Brain pericyte (primary cell): ENCODE measurements at places on chromosomes 4 and X.

DNA sequence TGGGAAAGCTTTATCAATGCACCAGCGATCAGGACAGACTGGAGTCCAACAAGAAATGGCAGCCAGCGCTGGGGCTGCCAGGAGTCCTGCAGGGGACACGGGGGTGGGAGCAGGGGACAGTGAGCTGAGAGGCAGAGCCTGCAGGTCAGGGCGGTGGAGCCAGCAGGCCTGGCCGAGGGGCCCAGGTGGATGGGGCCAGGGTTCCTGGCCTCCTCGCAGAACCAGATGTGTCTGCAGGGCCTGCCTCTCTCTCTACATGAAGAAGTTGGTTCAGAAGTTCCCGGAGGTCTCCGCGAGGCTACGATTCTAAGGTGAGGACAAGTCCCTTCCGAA is 63.6 kb downstream of the CPZ start:
- DNase-seq: no peak

- DNase-seq: no peak
Measured at GRCh38 chr4:75321484-75321883, 192.7 kb downstream of the RCHY1 start.

GRCh38 chr4:53361451-53361850 is 4.4 kb downstream of the SCFD2 start:
- DNase-seq: no peak

GRCh38 chr4:84968925-84969324 is 2.4 kb upstream of the WDFY3 start:
- DNase-seq: no peak

DNA sequence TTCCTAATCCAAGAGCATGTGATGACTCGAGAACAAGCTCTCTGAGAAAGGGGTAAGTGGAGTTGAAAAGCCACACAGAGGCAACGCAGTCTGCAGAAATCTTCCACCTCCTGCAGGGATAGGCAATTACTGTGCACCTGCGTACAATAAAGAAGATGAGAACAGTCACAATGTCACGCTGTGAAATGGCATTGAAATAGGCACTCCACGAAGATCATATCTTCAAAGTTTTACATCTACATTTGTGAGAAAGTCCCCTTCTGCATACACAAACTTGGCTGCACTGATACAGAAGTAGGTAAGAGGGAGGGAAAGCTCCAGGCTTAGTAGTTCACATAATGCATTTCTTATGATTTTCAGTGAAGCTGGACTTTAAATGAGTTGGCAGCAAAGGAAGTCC is 27.1 kb downstream of the DDX60L start:
- DNase-seq: no peak

DNA sequence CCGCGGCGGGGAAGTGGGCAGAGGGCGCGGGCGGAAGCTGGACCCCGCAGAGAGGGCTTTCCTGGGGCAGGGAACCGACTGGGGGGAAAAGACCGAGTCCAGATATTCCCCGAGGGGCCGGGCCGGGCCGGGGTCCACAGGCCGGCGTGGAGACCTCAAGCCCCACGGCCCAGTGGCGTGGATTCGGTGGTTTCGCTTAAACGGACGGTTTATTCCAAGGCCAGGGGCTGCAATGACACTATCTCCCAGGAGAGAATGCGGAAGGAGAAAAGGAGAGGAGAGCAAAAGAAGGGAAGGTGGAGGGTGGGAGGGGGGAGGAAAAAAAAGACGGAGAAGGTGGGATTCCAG is 10.8 kb downstream of the ARX start:
- DNase-seq: no peak

DNA sequence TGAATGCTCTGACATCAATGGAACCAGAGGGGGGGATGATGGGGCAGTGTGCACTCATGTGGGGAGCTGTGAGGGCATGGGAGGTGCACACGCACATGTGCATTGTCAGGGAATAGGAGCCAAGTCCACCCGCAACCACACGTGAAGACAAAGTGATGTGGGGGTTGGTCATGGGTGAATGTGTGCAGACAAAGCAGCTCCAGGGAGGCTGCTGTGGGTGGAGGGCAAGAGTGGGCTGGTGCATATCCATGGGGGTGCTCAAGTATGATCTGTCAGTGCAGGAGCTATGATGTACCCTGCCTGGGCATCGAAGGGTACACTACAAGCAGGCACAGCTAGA is 301.9 kb downstream of the TEX13C start:
- no peak for DNase-seq

DNA sequence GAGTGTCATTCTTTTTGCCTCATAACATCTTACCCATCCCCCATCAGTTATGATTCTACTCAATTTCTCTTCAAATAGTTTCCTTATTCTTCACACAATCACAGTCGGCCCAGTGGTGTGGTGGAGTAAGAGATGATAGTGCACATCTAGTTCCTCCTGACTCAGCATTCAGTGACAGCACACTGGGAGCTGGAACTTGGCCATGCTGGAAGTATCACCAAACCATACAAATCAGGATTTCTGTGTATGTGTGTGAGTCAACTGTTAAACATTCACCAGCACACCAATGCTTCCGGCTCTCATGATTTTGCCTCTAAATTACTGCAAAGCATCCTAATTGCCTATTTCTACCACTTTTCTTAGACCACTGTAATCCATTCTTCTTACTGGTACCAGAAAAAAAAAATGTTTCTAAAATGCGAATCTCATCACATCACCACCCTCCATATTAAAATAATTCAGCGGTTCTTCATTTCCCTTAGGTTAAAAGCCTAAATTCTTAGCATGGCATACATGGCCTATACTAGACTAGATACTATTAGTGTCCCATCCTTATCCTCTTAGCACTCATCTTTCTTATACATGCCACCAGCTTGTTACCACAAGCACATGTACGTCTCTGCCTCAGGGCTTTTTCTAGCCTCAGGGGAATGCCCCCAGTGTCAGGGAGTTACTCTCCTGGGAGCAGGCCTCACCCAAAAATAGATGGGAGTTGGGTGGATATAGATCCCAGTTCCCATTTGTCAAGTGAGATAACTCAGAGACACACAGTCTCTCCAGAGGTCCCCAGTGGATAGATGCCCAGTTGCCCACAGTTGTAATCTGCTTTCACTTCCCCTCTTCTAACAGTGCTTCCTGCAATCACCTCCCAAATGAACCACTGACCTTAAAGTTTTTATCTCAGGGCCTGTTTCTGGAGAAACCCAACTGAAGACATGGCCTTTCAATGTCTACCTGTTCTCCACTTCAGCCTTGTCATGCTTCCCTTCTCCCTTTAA is 49.2 kb upstream of the DDX53 start:
- peak; percentile 40 for DNase-seq

GRCh38 chr4:76628251-76628650 is 193.2 kb downstream of the SHROOM3 start:
- DNase-seq: no peak

DNA sequence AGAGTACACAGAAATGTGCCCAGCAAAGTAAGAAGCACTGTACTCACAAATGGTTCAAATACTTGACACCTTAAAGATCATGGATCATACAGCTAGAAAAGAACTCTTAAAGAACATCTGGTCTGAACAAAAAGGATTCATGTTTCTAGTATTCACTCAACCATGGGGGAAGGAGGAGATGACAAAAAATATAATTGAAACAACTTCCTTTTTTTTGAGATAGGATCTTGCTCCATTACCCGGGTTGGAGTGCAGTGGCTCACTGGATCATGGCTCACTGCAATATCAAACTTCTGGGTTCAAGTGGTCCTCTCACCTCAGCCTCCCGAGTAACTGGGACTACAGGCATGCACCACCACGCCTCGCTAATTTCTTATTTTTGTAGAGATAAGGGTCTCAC is 6.0 kb downstream of the DHX15 start:
- no peak for DNase-seq

GRCh38 chr4:80471756-80472155 is 136.2 kb downstream of the CFAP299 start:
- peak; percentile 26 for DNase-seq

DNA sequence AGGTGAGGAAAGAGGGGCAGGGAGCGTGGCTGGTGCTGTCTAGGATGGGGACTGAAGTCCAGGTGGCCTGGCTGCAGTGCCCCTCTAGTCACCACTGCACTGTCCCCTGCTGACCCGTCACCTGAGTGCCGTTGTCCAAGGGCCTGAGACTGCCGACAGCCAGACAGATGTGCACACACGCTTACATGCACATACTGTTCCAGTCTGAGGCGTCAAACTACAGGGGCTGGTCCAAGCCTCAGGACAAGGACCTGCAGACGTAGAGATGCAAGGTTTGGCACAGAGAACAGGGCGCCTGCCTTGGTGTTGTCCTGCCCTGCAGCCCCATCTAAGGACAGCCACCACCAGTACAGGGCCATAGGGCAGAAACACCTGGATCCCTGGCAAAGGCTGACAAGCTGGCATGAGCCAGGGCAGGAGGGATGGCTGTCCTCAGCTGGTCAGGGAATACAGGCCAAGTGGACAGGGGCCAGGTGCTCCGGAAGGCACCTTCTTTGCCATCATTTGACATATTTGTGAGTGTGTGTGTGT is 1.7 kb downstream of the SLC2A9 start:
- DNase-seq: no peak

DNA sequence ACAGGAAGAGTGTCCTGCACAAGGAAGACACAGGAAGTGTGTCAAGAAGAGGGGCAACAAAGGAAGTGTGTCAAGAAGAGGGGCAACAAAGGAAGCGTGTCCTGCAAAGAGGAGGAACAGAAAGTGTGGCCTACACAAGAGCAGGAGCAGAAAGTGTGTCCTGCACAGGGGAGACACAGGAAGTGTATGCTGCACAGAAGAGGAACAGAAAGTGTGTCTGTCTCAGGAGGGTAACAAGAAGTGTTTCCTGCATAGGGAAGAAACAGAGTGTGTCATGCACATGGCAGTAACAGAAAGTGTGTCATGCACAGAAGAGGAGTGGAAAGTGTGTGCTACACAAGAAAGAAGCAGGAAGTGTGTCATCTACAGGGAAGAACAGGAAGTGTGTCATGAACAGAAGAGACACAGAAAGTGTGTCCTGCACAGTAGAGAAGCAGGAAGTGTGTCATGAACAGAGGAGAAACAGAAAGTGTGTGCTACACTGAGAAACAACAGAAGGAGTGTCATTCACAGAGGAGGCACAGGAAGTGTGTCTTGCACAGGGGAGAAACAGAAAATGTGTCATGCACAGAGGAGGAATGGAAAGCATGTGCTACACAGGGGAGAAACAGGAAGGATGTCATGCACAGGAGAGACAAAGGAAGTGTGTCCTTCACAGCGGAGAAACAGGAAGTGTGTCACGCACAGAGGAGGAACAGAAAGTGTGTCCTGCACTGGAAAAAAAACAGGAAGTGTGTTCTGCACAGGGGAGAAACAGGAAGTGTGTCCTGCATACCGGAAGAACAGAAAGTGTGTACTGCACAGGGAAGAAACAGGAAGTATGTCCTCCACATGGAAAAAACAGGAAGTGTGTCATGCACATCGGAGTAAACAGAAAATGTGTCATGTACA is 526.4 kb upstream of the PRKX start:
- no peak for DNase-seq

DNA sequence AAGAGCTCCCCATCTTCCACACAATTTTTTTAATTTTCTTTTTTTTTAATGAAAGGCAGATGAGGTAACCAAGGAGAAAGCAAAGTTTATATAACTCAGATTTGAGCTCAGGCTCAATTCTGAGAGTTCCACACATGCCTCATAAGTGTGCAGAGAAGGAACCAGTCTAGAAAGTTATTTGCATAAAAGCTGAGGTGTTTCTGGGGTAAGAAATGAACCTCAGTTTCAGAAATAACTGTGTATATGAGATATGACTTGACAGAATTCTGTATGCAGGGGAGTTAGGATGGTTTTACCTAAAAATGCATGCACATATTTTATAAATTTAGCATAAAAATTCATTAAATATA is 51.3 kb downstream of the DTHD1 start:
- DNase-seq: no peak

DNA sequence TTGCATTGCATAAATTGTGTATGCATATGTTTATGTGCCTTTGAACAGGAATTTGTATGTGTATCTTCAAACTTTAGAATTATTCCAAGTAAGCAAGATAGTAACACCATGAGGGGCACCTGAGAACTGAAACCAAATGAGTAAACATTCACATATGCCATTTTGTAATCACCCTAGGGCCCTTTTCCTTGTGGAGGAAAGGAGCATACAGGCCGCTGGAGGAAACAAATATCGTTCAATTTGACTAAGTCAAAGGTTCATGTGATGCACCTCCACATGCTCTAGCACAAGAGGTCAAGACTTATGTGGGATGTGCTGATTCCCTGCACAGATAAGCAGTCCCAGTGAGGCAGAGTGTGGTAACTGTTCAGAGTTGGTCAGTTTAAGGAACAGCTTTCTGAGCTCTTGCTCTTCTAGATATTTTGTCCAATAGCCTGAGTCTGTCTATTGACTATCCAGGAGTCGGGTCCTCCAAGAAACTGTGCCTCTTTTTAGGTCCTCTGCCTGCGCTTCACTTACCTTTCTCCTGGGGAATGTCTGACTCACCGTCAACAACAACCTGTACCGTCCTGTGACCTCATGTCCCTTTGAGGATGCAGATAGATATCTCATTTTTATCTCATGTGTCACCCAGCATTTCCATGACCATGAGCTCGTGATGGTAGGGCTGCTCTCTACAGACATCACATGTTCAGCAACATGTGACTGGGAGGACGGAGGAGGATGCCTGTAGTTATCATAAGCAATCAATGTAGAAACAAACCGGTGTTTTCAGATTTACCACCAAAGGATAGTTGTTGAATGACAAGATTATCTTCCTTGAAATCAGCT is 196.9 kb downstream of the NWD2 start:
- DNase-seq: no peak

- DNase-seq: peak; percentile 76
Measured at GRCh38 chr4:94976371-94977011, 218.7 kb downstream of the BMPR1B start.

DNA sequence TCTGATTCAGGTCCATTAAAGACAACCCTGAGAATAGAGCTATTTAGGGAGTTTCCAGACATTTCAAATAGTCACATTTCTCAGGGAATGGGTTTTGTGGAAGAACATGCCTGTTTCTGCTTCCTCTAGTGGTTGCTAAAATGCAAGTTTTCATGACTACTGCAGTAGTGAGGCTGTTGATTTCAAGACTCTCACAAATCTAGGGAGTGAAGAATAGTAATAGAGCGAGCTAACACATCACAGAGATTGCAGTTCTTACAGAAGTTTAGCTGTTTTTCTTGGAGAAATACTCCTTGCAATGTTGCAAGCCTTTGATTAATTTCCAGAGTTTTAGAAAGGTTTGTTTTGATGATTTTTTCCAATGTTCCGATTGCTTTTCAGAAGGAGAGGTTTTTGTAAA is 610.2 kb upstream of the HTR2C start:
- no peak for DNase-seq

- no peak for DNase-seq
Measured at GRCh38 chrX:1545776-1546408, 8.9 kb upstream of the P2RY8 start.

DNA sequence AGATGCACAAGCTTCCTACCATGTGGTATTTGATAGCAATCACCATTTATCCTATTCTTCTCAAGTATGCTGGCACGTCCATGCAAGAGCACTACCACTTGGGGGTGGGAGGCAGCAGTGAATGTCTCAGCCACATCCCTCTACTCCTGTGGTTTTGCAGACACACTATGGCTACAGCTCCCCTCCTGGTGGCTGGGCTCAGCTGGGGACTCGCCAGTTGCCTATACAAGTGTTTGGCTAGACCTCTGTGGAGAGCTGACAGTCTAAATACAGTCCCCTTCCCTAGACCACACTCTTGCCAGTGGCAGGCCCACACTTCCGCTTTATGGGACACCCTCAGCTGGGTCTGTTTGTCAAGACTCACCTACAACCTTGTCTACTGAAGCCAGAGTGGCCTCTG is 53.2 kb downstream of the ADGRA3 start:
- no peak for DNase-seq
